Osteoblast (primary cell): ENCODE measurements at places on chromosomes 5 and 9. TPM values are rescaled to one million over a fixed set of nuclear protein-coding genes. Genes with fewer than 3 reads are reported as not detected.

GRCh38 chr5:20055301-20055700 is 67.3 kb upstream of the CDH18 start:
- H3K27me3 ChIP-seq, result no peaks in the 10 kb centered on the region
- no peak overlapping the region for H3K27ac ChIP-seq
- H3K36me3 ChIP-seq, result no peaks in the 10 kb centered on the region
- no peak for DNase-seq

DNA sequence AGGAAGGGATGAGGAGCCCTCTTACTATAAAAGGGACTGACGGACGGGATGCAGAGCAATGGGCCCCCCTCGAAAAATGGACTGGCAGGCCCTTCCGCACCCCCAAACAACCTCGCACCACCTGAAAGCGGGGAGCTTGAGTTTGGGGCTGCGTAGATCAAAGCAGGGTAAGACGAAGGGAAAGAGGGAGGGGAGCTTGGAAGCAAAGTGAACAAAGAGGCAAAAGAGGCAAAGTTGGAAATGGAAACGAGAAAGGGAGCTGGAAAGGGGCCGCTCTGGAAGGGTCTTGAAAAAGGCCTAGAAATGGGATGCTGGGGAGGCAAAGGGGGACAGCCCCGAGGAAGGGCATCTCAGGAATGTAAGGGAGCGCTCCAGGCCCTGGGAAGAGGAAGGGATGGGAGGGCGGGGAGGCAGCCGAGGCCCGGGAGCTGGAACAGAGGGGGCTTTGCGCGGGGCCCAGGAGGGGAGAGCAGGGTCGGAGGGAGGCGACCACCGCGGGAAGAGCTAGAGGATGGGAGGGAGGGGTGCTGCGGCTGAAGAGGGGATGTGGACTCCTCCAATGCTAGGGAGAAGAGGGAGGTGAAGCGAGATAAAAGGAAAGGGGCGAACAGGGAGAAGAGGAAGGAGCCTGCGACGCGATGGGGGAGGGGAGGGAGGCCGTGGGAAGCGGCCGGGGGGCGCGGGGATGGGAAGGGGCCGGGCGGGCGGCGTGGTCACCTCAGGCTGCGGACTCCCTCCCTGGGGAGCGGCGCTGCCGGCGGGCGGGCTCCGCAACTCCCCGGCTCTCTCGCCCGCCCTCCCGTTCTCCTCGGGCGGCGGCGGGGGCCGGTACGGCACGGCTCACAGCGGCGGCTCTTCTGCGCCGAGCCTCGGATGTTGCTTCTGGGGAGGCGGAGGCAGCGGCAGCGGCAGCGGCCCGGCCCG is 577 bp downstream of the RNF145 start:
- no peaks in the 10 kb centered on the region for H3K27me3 ChIP-seq
- peak; percentile 83 for DNase-seq
- H3K4me3 ChIP-seq, result peak overlapping the region; percentile 90

GRCh38 chr9:110217656-110218099 is 9.7 kb upstream of the C9orf152 start:
- H3K36me3 ChIP-seq, result no peaks in the 10 kb centered on the region
- H3K4me1 ChIP-seq, result peaks cover 6% of the 10 kb centered on the region
- no peak for DNase-seq
- no peaks in the 10 kb centered on the region for H3K27me3 ChIP-seq
- no peak overlapping the region for H3K27ac ChIP-seq
- H3K4me3 ChIP-seq, result peak overlapping the region; percentile 55

DNA sequence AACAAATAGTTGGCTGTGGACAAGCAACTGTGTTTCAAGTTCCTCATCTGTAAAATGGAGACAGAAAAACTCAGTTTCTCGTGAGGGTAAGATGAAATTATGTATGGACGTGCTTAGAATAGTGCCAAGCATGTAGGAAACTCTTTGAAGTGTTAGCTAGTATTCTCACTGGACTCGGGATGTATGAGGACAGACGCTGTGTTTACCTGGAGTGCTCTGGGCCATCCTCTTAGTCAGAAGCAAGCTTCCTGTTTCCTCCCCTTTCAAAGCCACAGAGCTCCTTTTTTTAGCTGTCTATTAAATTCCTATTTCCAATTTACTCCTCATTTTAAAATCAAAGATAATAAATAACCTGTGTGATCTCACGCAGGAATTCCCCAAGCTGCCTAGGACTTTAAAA is 23.8 kb upstream of the IQGAP2 start:
- H3K36me3 ChIP-seq, result no peaks in the 10 kb centered on the region
- no peak overlapping the region for H3K4me3 ChIP-seq
- DNase-seq, result no peak
- H3K27ac ChIP-seq, result no peak overlapping the region
- no peaks in the 10 kb centered on the region for H3K27me3 ChIP-seq

Gene MEF2C
- total RNA-seq, result 9.4 and 13.4 TPM in 2 replicates
